Fibroblast of skin of left quadriceps (primary cell): ENCODE measurements at places on chromosomes 3 and 15.

- no peak for DNase-seq
These were observed 166.8 kb upstream of the LRRN1 start for GRCh38 chr3:3632449-3632848.

GRCh38 chr3:158738653-158739052 is 6.4 kb upstream of the RARRES1 start:
- no peak for DNase-seq

- DNase-seq, result no peak
These were observed 4.8 kb upstream of the PDE8A start for GRCh38 chr15:84976746-84977345.

GRCh38 chr15:41020311-41020710 is 67.0 kb downstream of the CHAC1 start:
- DNase-seq, result no peak

- DNase-seq, result no peak
These were observed 3.0 kb downstream of the MFGE8 start for GRCh38 chr15:88909956-88910831.

GRCh38 chr3:173529062-173529711 is 131.6 kb downstream of the NLGN1 start:
- no peak for DNase-seq
